ENCODE measurements at places on chromosomes 12 and 14.

DNA sequence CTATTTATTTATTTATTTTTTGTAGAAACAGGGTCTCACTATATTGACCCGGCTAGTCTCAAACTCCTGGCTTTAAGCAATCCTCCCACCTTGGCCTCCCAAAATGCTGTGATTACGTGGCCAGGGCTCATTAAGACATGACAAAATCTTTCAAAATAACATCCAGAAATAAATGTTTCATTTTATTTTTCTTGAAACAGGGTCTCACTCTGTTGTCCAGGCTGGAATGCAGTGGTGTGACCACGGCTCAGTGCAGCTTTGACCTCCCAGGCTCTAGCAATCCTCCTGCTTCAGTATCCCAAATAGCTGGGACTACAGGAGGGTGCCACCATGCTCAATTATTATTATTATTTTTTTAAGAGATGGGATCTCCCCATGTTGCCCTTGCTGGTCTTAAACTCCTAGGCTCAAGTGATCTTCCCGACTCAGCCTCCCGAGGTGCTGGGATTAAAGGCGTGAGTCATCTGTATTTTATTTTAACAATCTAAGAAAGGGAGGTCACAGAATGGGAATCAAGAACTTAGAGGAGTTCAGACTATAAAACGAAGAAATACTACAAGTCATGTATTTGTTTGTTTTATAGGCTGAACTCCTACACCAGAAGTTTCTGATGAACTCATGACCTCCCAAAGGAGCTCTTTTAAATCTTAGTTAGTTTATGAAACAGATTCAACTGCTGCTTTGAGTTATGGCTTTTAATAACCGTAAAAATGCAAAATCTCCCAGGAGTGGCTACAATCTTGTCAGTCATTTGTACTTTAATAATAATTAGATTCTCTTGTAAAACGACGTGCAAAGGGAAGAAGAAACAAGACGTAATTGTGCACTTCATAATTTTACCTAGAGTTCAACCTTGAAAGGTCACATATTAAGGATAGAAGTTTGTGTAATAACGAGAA is 2.1 kb upstream of the TMEM263 start:
- DNase-seq = no peak

GRCh38 chr14:65403231-65403630 is 9.3 kb upstream of the FUT8 start:
- DNase-seq = no peak

DNA sequence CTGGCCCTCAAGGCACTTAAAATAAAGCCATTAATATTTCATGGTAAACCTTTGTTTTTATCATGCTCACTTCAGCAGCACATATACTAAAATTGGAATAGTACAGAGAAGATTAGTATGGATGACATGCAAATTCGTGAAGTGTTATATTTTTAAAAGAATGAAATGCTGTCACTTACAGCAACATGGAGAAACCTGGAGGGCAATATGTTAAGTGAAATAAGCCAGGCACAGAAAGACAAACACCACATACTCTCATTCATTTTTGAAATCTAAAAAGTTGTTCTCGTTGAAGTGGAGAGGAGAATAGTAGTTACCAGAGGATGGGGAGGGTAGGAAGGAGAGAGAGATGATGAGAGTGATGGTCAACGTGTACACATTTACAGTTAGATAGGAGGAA is 45.4 kb upstream of the ATP2B1 start:
- DNase-seq = no peak

DNA sequence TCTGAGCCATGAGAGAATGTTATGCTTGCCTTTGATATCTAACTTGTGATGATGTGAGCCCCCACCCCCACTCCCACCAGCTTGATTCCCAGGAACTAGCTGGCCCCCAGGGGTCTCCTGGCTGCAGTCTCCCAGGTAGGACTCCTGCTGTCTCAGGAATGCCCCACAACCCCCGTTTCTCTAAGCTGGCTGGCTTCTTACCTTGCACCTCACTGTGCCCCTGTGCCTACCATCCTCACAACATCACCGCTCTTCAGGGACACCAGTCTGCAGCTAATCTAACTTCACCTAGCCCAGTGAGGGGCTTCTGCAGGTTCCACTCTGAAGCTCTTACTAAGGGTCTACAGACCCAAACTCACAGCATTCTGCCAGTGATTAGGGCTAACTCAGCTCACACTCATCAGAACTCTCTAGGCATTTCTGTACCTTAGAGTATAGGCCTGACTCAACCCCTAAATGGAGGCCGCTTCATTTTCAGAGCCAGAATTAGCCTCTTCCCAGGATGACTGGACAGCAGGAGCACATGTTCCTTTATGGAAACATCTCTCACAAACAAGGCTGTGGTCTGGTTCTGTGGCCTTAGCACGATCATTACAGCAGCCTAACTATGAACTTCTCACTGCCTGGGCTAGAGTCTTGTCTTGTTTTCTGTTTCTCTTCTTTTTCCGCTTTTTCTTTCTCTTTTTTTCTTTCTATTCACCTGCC is 72.8 kb upstream of the IFNG-AS1 start:
- DNase-seq = no peak

- DNase-seq = no peak
Measured at GRCh38 chr12:131861261-131862083, 33.0 kb upstream of the ULK1 start.

GRCh38 chr12:101441461-101442224 is 33.5 kb upstream of the SPIC start:
- DNase-seq = no peak

DNA sequence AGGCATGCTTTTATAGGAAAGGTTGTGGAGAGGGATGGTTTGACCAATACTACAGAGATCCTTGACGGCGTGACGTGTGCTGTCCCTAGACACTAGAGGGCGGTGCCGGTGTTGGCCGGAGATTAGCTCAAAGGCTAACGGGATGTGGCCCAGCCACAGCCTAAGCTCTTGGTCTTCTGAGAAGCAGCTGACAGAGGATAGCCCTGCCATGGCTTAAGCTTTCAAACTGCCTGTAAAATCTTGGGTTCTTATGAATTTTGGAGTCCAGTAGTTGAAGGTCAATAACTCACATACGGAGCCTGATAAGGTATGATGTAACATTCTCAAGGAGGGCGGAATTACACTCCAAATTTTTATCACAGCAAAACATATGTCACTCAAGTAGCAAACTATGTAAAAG is 515.7 kb upstream of the ATXN7L3B start:
- DNase-seq = peak; percentile 8

- DNase-seq = no peak
Measured at GRCh38 chr14:68643673-68644072, 149.2 kb downstream of the ZFP36L1 start.

- DNase-seq = no peak
Measured at GRCh38 chr12:5097786-5098185, 54.1 kb downstream of the KCNA5 start.

- no peak for DNase-seq
Measured at GRCh38 chr12:116009805-116010204, 267.7 kb downstream of the MED13L start.

DNA sequence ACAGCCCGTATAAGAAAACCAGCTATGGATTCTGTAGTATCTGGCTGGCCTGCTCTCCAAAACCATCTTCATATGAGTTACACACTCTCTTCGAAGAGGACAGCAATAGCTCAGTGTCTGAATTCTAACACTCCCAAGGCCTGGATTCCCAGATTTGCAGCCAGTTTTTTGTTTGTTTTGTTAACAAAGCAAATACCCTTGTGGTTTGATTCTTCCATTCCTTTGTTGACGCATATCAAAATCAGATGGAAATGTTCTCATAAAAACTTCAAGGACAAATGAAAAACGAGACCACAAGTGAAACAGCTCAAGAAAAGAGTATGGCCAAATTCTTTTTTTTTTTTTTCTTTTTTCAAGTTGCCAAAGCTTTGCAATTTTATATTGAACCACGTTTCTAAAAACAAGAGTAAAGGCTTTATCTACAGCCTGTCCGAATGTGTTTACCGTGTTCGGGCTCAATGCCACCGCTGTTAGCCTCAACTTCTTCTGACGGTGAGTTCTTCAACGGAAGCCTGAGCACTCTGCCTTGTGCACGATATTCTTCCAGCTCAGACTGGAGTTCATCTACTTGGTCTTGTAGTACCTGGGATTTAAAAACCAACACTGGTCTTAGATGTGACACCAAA is 67.5 kb downstream of the NIN start:
- no peak for DNase-seq

- no peak for DNase-seq
Measured at GRCh38 chr12:13258197-13258596, 61.7 kb downstream of the EMP1 start.

DNA sequence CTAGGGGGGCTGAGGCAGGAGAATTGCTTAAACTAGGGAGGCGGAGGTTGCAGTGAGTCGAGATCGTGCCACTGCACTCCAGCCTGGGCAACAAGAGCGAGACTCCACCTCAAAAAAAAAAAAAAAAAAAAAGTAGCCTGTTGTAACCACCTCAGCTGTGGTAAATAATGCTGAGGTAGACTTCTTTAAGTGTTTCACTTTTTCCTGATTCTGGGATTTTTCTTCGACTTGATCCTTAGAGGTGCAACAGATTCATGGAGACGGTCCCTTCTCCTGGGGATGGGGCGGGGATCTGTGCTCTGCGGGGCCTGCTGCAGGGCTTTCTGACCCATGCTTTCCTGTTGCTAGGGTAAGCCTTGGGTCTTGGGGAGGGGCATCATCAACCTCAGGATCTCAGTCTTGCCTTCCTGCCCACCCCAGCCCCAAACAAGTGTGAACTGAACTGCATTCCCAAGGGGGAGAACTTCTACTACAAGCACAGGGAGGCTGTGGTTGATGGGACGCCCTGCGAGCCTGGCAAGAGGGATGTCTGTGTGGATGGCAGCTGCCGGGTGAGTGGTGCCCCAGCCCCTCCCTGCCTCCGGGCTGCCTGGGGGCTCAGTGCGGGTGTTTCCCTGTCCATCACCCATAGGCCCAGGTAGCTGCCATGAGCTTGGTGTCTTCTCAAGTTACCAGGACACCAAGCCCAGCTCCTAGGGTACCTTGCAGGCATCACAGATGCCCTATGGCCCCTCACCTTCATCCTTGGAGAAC is 12.4 kb downstream of the PAPLN start:
- DNase-seq = no peak

DNA sequence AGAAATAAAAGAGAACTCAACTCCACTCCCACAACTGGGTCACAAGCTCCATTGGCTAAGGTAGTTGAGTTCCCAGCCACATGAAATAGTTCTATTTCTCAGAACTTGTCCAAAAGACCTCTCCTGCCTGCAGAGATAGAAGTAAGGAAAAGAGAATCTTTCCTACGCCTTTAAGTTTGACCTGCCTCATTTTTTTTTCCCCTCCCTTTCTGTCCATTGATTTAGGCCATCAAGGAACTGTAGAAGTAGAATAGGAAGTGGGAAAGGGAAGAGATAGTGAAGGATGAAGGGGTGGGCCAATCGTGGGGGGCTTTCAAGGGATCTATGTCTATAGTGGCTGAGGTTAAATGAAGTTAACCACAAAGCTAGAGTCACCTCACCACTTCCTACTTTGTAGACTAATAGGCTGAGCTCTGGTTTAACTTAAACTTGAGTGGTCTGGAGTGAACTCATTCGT is 13.9 kb upstream of the NUDT4 start:
- DNase-seq = no peak

DNA sequence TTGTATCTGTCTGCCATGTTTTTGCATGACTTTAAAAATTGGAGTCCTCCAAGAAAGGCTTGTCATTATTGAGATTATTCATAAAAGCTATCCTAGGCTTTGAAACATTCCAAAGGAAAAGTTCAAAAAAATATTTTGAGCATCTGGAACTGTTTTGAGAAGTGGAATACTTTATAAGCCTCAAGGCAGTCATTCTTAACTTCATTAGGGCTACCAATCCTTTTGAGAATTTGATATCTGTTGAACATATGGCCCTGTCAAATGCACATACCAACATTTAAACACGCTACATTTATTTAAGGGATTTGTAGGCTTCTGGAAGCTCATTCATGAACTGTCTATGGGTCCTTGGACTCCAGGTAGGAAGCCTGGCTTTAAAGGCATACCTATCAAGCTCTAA is 77.0 kb downstream of the TMEM117 start:
- no peak for DNase-seq

GRCh38 chr14:101844219-101844618 is 82.7 kb downstream of the PPP2R5C start:
- no peak for DNase-seq

- DNase-seq = no peak
Measured at GRCh38 chr14:26175658-26176057, 422.2 kb downstream of the NOVA1 start.

GRCh38 chr12:13032164-13032563 is 12.0 kb upstream of the FAM234B start:
- no peak for DNase-seq

- DNase-seq = no peak
Measured at GRCh38 chr12:30930641-30931040, 4.1 kb downstream of the TSPAN11 start.

DNA sequence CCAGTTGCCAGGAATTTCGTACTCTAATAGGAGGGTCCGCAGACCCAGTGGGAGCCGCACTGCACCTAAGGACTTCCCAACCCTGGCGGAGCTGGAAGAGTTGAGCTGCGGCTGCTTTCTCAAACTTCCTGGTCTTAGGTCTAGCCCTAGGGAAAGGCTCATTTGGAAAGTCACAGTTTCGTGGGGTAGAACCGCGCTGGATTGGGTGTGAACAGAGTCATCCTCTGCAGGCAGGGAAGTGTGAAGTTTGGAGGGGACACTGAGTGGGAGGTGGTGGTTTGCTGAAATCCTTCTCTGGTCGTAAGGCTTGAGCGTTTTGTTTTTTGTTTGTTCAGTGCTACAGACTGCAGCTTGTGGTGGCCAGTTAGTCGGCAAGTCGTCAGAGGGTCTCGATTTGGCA is 18.8 kb downstream of the PRKAB1 start:
- peak; percentile 31 for DNase-seq

DNA sequence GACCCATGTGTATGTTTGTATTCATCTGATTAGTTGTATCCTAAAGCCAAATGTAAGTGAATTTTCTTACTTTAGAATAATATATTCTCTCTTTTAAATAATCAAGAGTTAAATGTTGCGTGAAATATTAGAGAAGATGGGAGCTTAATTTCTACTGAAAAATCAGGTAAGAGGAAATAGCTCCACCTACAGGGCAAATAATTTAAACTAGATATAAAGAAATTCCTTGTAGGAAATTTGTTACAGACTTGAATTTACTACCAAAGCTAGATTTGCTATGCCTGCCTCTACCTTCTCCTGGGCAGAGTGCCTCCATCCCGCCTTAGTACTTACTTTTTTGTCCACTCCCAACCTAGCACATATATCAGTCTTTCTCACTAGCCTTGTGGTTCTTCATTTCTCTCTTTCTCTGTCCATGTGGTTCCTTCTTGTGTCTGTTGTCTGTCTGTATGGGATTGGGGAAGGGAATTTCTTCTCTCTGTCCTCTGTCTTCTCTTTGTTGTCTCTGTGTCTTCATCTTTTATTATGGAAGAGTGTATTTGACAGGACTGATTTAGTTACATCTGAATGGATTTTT is 44.7 kb downstream of the PALS1 start:
- no peak for DNase-seq
